ENCODE measurements at places on chromosomes 5 and 9. TPM values are rescaled to one million over a fixed set of nuclear protein-coding genes. Genes with fewer than 3 reads are reported as not detected.

The SPINK4 gene
- total RNA-seq = not detected

The IL5 gene
- total RNA-seq = not detected

The LRRC70 gene
- total RNA-seq = 4.2 TPM

The ABCA2 gene
- 60.5 TPM for total RNA-seq

The CHMP5 gene
- 55.9 TPM for total RNA-seq

The CDC25C gene
- not detected for total RNA-seq

The MZB1 gene
- not detected for total RNA-seq

The ANXA1 gene
- total RNA-seq = 485 TPM

The RABEPK gene
- 9.9 TPM for total RNA-seq

The GPR151 gene
- total RNA-seq = not detected
